Motor neuron (in vitro differentiated cells): ENCODE measurements at places on chromosomes 5 and 9.

GRCh38 chr5:56291661-56292374 lies 58.7 kb upstream of the ANKRD55 start:
- no peak for ATAC-seq

GRCh38 chr5:124524552-124525232 lies 221.7 kb downstream of the ZNF608 start:
- ATAC-seq, result no peak

DNA sequence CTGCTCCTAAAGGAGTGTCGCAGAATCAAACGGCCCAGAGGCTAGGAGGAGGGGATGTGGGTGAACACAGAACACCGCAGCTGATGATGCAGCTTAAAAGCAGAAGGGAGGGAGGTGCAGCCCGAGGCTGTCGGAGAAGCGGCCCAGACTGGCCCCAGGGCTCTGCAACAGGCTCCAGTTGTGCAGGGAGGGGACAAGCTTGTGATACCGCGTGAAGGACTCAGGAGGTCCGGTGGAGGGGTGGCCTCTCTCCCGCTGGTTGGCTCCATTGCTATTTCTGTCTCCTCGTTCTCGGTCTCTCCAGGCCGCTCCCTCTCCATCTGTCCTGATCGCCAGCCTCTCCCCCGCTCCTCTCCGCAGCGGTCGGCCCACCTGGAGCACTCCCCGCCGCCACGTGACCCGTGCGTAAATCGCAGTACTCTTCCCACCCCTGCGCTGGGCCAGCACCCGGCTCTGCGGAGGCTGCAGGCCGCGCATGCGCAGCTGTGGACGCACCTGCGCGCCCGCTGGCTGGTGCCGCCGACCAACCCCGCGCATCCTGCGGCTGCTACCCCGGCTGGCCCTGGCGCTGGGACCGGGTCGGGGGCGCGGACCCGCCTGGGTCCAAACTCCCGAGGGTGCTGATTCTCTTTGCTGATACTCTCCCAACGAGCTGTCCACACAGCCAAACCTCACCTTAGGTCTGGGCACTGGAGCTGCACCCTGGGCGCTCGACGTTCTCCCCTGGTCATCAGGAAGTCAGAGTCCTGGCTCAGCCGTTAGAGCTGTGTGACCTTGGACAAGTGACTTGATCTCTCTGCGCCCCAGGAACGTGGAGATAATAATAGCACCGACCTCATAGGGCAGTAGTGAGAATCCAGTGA lies 3.7 kb upstream of the STXBP1 start:
- peak; percentile 80 for ATAC-seq

DNA sequence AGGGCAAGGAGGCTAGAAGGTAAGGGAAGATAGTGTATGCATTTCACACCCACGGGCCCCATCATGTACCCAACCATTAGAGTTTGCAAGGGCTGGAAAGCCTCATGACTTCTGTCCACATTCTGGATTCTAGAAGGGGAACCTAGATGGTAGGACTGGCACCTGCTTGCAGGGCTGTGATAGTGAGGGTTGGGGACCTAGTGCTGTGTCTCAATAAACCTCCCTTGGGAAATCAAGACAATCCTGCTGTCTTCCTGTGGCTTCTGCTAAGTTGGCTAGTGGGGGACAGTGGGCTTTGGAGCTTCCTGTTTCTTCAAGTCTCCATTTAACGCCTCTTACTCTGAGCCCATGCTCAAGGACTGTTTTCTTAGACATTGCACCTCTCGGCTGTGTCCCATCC lies 43.6 kb upstream of the SYNPO start:
- no peak for ATAC-seq
